Endothelial cell (in vitro differentiated cells): ENCODE measurements at places on chromosomes 6 and 20. TPM values are rescaled to one million over a fixed set of nuclear protein-coding genes. Genes with fewer than 3 reads are reported as not detected.

GRCh38 chr6:80725156-80725930, 618.9 kb downstream of the BCKDHB start:
- H3K4me1 ChIP-seq, result no peaks in the 10 kb centered on the region
- DNase-seq, result no peak
- H3K27me3 ChIP-seq, result no peaks in the 10 kb centered on the region

GRCh38 chr6:119350202-119350951, 816 bp upstream of the MAN1A1 start:
- peaks cover 10% of the 10 kb centered on the region for H3K27me3 ChIP-seq
- peak overlapping the region; percentile 91 for H3K4me3 ChIP-seq
- no peak for DNase-seq
- H3K36me3 ChIP-seq, result peaks cover 9% of the 10 kb centered on the region

The GPLD1 gene
- total RNA-seq, result 1.2 TPM

DNA sequence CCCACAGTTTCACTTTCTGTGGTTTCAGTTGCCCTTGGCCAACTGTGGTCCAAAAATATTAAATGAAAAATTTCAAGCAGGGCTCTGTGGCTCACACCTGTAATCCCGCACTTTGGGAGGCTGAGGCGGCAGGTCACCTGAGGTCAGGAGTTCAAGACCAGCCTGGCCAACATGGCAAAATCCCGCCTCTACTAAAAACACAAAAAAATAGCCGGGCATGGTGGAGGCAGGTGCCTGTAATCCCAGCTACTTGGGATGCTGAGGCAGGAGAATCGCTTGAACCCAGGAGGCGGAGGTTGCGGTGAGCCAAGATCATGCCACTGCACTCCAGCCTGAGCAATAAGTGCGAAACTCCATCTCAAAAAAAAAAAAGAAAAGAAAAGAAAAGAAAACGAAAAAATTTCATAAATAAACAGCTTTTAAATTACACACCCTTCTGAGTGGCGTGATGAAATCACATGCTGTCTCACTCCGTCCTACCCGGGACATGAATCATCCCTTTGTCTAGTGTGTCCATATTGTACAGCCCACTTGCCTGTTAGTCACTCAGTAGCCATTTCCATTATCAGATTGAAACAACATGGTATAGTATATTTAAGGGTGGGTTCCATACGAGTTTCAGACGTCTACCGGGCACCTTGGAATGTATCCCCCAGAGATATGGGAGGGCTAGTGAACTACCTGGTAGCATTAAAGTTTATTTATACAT, 11.7 kb downstream of the PTPRK start:
- H3K27ac ChIP-seq, result no peak overlapping the region
- H3K4me1 ChIP-seq, result peaks cover 5% of the 10 kb centered on the region
- no peaks in the 10 kb centered on the region for H3K27me3 ChIP-seq
- DNase-seq, result no peak
- H3K4me3 ChIP-seq, result no peak overlapping the region
